A549 (cell line): ENCODE measurements at places on chromosomes 13 and 19. TPM values are rescaled to one million over a fixed set of nuclear protein-coding genes. Genes with fewer than 3 reads are reported as not detected.

EVI5L gene
- polyA plus RNA-seq = 1.2 to 2.3 TPM (median 1.8 TPM) in 3 replicates

GRCh38 chr13:49838989-49839388, 46.5 kb upstream of the KPNA3 start:
- no peak for DNase-seq

PRR36 gene
- polyA plus RNA-seq = 0.22 to 0.35 TPM (median 0.30 TPM) in 3 replicates

GRCh38 chr13:113445791-113446487, 7.3 kb downstream of the ADPRHL1 start:
- DNase-seq = no peak

DNA sequence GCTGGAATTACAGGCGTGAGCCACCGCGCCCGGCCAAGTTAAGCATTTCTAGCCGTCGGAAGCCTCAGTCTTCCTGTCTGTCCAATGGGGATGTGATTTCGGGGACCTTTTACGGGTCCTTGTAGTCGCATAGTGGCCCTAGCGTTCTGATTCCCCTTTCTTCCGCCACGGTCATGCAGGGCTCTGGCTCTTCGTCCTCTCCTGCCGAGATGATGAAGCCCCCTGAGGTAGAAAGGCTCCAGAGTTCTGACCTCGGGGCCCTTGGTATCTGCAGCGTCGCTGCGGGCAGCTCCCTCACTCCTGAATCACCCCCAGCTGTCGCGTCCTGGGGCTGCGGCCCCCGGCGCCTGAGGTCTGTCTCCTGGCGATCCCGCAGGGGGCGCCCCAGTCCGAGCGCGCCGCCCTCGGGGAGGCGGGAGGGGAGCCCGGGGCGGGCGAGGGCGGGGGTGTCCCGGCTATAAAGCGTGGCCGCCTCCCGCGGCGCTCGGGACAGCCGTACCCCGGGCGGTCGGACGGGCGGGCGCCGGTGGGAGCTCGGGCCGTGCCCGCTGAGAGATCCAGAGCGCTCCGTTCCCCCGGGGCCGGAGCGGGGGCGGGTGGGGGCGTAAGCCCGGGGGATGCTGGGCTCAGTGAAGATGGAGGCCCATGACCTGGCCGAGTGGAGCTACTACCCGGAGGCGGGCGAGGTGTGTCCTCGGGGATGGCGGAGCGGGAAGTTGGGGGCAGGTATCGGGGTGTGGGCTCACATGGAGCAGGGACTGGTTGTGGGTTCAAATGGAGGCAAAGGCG, at the start of gene FOXA3:
FOXA3 (plus strand) TSS at position 487 of the 789 bp plus-strand sequence; CDS start at position 618, 131 bp downstream.
- peak; percentile 96 for DNase-seq

EBI3 gene
- polyA plus RNA-seq = 3.1 to 3.6 TPM (median 3.3 TPM) in 3 replicates
